ENCODE measurements at places on chromosomes 7 and 10.

DNA sequence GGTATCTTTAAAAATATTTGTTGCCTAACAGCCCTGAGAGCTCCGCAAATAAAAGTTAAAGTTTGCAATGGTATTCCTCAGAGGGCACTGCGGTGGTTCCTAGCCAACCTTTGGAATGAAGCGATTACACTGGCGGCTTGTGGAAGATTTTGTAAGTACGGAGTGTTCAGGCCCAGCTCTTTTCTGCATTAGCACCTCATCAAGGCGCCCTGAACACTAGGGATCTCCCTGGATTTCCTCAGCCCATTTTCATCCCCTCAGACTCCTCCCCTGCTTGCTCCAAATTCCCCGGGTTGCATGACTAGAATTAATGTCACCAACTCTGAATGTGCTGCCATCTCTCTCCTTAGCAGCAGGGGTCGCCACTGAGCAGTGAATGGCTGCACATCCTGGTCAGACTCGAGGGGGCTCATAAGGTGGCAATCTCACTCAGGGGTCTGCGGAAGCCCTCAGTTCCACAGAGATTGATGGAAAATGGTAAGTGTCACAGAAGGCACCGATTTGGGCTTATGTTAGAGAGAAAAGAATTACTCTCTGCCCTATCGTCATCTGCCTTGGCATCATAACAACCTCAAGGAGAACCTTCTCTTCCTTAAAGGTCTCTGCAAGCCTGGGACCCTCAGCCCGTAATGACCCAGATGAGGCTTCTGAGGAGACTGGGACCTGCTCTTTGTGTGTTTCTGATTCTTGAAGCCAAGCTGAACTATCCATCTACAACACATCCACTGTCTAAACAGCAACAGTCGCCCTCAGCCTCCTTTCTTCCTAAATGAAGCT lies 262.8 kb upstream of the AOAH start:
- peak; percentile 72 for DNase-seq

GRCh38 chr10:86287110-86287793 lies 79.3 kb downstream of the GRID1 start:
- no peak for DNase-seq

DNA sequence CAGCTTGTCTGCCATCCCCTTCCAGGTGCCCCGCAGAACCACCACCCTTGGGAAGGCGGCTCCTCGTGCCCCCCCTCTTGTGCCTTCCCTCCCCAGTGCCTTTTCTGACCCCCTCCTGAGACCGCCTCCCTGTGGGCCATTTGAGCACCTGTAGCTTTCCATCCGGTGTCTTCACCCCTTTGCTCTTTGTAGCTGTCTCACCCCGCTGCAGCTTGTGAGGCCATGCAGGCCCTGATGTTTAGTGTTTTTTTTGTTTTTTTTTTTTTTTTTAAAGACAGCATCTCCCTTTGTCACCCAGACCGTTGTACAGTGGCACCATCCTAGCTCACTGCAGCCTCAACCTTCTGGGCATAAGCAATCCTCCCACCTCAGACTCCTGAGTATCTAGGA lies 52.5 kb downstream of the CUX1 start:
- DNase-seq = no peak

DNA sequence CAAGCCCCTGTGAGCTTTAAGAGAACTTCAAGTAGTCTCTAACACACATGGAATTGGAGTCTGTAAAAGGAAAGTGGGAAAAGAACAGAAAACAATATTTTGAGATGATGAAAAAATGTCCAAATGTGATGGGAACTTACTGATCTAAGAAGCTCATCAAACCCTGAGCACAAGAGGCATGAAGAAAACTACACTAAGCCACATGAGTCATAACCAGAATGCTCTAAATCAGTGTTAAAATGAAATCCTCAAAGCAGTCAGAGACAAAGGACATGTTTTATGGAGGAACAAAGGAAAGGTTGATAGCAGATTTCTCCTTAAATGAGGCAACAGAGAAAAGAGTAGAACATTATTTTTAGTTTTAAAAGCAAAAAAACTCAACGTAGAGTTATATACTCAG lies 37.2 kb downstream of the ZNF33A start:
- no peak for DNase-seq

DNA sequence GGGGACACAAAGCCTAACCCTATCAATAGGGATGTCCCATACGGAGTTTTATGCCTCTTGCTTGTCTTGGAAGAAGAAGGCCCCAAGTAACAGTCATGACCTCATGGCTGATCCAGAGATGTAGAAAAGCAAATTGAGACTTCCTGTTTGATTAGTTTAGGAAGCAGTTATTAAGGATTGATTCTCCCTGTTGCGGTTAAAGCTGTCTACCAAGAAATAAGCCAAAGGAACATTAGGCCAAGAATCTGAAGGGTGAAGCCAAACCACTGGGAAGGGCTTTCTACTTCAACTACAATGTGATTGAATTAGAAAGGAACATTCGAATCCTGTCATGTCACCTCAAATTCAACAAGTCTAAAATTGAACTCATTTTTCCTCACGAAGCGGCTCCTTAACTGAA lies 60.5 kb upstream of the AGBL3 start:
- DNase-seq = no peak

GRCh38 chr10:72762042-72762441 lies 70.1 kb downstream of the MCU start:
- no peak for DNase-seq

GRCh38 chr10:113687037-113687436 lies 7.3 kb downstream of the CASP7 start:
- DNase-seq = no peak

DNA sequence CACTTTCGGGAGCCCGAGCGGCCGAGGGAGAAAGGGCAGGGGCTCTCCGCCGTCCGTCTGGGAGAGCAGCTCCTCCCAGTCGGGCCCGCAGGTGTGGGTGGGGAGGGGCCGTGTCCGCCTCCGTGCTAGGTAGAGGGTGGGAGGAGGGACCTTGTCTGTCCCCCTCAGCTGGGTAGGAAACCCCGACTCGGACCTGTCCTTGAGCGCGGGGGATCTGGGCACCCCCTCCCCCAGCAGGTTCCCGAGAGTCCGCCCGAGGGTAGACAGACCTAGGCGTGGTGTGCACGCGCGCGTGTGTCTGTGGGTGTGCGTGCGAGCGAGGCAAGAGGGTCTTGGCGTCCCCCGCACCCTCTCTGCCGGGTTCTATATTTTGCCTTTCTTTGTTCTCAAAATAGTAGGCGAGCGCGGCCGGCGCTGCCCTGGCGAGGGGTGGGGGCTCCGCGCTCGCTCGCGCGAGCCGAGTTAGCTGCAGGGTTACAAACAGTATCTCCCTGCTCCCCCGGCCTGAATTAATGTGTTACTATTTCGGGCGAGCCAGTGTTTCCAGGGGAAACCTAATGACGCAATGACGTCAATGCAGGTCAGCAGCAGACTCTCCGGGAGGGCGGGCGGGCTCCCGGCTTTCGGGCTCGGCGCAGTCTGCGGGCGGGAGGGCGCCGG lies 73.9 kb upstream of the LEP start:
- DNase-seq = peak; percentile 26

GRCh38 chr10:75408911-75409885 lies 7.6 kb upstream of the ZNF503 start:
- DNase-seq = peak; percentile 56

- DNase-seq = peak; percentile 19
These were observed 554.0 kb downstream of the MDFIC start for GRCh38 chr7:115475761-115476385.

DNA sequence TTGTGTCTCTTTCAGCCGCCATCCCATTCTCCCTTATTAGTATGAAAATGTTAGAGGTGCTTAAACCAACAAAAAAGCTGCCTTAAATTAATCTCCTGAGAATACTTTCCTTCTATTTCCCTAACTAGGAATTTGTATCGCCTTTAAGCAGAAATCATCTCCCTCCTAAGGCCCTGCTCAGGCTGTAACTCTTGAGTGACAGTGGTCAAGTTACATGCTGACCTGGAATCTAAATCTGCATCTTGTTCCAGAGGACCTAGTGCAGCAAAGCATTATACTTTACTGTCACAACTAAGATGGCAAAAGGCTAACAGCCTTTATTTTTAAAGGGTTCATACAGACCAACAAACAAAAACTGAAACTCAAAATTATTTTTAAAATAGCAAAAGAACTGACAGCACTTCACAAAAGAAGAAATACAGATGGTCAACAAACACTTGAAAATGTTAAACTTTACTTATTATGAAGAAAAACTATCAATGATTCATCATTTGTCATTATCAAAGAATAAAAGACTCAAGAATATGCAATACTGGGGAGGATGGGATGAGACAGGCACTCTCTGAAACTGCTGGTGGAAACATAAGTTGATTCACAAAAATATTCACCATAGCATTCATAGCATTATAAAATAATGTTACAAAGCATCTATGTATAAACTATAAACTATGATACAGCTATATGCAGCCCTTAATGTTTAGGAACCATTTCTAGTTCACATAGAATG lies 11.0 kb downstream of the CYREN start:
- no peak for DNase-seq

GRCh38 chr7:34772296-34772938 lies 114.4 kb downstream of the NPSR1 start:
- no peak for DNase-seq

DNA sequence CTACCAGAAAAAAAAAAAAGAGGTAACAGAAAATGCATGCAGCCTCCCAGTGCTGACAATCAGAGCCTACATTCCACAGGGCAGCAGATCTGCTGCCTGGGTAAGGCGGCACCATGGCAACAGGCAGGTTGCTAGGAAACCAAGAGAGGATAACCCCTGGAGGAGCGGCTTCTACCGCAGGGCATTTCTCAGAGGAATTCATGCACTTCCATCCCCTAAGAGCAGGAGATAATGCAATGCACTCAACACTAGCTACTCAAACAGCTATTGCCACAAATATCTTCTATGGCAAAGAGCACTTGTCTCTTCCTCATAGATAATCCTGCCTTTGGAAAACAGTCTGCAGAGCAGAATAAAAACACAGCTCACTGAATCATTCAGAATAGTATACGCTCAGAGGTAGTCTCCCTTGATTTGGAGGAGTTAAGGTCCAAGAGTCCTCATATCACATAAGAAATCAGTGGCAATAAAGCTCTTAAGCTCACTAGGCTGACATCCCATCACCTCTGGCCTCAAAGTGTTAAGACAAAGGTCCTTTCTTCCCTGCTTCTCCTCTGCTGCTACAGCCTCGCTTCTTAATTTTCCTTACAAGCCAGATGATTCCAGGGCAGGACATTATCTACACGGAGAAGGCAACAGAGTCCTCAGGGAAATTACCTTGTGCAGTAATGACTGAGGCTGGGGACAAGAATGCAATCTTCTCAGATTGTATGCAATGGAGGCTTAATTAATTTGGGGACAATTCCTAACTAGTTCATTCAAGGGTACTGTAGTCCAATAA lies 10.7 kb downstream of the PSAP start:
- peak; percentile 54 for DNase-seq

GRCh38 chr7:1022356-1022755 lies 22.0 kb upstream of the GPR146 start:
- DNase-seq = no peak

GRCh38 chr10:76033457-76034196 lies 602.2 kb downstream of the LRMDA start:
- DNase-seq = peak; percentile 32

GRCh38 chr7:98681511-98681910 lies 64.4 kb downstream of the NPTX2 start:
- DNase-seq = no peak

DNA sequence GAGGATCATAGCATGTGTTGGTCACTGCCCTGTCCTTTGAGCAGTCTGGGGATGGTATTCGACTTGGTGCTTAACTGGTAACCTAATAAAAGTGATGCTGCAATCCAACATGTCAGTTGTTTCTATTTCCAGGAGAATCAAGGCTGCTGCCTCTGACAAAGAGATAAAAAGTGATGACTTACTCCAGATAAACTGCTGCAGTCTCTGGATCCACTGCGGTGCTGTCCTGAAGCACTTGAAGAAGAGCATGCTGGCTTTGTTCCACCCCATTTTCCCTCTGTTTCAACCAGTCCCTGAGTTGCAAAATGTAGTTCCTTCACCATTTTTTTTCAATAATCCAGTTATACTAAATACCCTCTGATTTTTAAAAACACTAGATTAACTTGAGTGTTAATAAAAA lies 403.5 kb upstream of the ANKRD30A start:
- DNase-seq = no peak

GRCh38 chr7:33379891-33380525 lies 250.6 kb downstream of the BBS9 start:
- no peak for DNase-seq

GRCh38 chr7:158824028-158824427 lies 5.3 kb downstream of the ESYT2 start:
- DNase-seq = peak; percentile 87

- DNase-seq = no peak
These were observed 40.6 kb downstream of the ZNF438 start for GRCh38 chr10:30990971-30991646.

- peak; percentile 80 for DNase-seq
These were observed 114.0 kb upstream of the COBL start for GRCh38 chr7:51430480-51431086.

GRCh38 chr10:126598009-126598408 lies 72.5 kb downstream of the C10orf90 start:
- peak; percentile 70 for DNase-seq

Data from hematopoietic multipotent progenitor cell treated with erythropoietin and hydrocortisone succinate and interleukin-3 and kit ligand, for 6 days (in vitro differentiated cells).